ENCODE measurements at places on chromosomes 2 and 18.
A peak's percentile ranks its signal among the peaks of the same experiment; 100 is the strongest.

GRCh38 chr2:44016282-44016681 lies 20.5 kb upstream of the LRPPRC start:
- no peak for DNase-seq

DNA sequence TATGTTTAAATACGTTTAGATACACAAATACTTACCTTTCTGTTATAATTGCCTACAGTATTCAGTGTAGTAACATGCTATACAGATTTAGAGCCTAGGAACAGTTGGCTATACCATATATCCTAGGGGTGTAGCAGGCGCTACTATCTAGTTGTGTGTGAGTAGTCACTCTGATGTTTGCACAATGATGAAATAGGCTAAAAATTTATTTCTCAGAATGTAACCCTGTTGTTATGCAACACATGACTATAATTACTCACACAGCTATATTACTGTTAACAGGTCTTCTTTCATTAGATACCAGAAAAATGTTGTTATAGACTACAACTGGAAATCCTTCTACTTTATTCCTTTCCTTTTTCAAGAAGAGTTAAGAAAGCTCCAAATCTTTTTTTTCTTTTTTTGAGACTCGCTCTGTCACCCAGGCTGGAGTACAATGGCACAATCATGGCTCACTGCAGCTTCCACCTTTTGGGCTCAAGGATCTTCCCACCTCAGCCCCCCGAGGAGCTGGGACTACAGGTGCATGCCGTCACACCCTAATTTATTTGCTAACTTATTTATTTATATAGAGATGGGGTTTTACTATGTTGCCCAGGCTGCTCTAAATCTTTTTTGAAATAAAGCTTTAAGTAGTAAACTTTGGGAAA lies 48.5 kb downstream of the C2orf74 start:
- DNase-seq: no peak

DNA sequence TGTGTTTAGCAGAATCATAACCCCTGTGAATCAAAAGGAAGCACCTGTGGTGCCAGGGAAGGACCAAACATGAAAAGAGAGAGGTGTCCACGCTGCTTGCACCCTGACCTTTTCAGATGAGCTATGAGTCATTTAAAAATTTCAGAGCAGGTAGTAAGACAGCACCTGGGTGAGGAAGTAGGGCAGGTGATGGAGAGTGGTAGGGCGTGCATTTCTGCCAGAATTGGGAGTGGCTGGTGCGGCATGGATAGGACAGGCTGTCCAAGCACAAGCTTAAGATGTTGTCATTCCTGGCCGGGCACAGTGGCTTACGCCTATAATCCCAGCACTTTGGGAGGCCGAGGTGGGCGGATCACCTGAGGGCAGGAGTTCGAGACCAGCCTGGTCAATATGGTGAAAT lies 36.8 kb downstream of the NPAS2 start:
- DNase-seq: no peak

- DNase-seq: peak; percentile 52
Measured at GRCh38 chr18:65725251-65726050, 25.4 kb upstream of the CDH7 start.

DNA sequence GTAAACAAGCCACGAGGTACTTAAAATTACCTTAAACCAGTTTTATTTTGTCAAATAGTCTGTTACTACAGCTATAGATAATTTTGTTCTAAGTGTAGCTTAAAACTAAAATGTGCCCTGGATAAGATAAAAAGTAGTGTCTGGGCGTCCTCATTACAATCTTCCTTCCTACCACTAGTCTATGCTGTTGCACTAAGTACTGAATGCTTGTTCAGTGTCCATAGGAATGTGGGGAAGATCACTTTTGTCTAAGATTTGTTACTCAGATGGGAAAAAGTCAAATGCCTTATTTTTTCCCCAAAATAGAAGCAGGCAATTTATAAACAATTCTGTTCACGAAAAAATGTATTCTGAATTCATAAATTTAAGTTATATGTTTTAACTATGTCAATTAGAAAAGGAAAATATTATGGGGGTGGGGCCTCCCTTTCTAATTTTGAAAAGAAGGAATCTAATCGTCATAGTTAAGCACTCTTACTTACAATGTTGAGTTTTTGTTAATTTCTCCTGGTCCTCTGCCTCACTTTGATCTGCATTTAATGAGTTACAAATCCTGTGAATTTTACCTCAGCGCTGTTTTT lies 140.4 kb upstream of the VRK2 start:
- no peak for DNase-seq

DNA sequence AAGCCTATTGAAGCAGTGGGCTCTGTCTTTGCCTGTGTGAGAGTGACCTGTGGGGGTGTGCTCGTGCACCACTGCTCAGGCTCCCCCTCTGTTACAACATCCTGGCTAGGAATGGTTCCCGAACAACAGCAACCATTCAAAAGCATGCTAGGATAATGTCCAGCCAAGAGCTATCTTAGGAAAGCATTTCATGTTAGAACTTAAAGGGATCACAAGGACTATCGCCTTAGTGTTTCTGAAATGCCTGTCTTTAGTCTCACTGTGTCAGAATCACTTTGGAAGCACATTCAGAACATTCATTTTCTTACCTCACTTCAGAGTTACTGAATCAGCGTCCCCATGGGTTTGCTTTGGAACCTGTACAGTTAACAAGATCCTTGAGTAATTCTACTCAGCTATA lies 134.9 kb upstream of the DSEL start:
- DNase-seq: no peak

DNA sequence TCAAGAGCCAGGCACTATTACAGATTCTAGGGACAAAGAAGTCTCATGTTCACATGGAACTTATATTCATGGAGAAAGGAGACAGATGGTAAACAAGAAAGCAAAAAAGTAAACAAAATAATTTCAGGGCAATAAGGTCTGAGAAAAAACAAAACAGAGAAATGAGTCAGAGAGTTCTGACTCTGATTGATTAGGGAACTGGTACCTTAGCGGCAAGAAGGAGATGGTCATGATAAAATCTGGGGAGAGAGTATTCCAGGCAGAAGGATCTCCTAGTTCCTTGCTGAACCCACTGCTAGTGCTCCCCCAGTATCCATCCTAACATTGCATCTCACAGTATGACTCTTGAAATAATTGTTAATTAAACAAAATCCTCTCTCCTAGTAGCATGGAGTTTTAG lies 161.8 kb upstream of the KLF7 start:
- no peak for DNase-seq

DNA sequence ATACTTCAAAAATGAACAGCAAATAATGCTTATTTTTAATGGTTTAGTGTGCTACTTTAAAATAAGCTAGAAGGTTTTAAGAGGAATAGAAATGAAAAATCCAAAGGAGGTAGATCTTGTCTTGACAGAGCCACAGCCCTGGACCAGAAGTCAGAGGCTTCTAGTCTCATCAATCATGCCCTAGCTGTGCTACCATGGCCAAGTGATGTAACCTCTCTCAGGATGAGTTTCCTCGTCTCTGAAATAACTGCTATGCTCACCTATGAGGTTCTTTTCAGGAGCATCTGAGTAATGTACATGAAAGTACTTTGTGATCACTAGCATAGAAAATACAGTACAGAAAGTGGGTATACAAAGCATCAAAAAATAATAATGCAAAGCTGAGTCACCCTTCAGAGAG lies 248.4 kb downstream of the PID1 start:
- DNase-seq: no peak

- peak; percentile 44 for DNase-seq
Measured at GRCh38 chr2:130755256-130756052, at the start of gene AMER3. Gene AMER3, plus strand, starts transcription at chr2:130755540. Its CDS starts 6,533 bp downstream, at chr2:130762073.

DNA sequence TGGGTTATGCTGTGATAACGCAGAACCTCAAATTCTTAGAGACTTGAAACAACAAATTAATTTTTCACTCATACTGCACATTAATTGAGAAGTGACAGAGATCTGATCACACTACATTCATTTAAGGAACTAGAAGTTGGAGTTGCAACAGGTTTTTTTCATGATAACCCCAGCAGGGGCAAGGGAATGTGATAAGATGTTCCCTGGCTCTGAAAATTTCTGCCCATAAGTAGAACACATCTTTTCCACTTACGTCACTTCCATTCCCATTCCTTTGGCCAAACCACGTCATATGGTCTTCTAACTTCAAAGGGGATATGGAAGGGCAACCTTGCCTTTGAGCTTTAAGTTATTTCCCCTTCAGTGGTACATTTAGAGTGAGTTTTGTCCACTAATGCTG lies 29.7 kb upstream of the PSME4 start:
- no peak for DNase-seq

GRCh38 chr2:165147186-165148045 lies 56.4 kb downstream of the SCN3A start:
- DNase-seq: no peak

DNA sequence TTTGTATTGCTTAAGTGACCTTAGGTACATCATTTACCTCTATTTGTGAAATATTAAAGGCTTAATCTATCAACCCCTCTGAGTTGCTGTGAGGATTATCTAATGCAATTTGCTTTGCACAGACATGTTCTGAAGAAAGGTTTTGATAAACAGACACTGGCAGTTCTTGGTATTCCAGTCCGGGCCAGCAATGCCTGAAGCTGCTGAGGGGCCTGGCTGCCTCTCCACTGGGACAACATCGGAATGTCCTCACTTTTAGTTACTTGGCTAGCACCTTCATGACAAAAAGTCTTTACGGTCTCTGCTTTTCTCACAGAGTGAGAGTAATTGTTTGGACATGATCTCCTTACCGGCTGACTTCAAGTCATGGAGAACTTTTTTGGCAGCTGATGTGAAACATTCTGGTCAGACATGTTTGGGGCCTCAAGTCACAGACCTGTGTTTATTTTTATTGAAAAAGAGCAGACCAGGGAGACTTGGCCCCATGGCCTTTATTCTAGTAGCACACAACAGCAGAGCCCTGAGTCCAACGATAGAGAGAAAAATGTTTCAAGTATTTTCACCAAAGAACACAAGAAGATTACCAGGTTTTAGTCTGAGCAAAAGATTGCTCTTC lies 1112.3 kb upstream of the FANCL start:
- DNase-seq: no peak

DNA sequence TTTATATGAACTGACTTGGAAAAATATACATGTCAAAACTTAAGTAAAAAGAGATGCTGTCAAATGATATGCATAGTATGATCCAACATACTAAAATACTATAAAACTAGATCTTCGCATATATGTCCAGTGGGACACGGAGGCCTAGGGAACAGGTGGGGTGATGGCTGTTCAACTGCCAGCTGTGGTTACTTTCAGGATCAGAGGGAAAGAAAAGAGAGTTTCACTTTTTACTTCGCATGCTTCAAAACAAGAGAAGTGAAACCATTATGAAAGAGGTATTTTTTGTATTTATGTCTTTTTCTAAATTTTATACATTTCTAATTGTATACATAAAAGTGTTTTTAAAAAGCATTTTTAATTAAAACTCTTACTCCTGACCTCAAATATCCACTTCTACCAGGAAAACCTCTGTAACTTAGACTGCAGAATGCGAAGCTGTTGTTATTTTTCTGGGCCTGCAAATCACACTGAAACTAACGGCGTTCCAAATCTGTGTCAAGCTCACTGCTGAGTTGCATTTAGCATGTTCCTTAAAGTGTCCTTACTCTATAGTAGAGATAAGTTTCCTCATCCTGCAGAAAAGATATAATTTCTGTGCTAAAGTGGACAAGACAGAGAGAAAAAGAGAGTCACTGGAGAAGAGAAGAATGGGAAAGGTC lies 97.8 kb upstream of the SLC35G4 start:
- DNase-seq: no peak

DNA sequence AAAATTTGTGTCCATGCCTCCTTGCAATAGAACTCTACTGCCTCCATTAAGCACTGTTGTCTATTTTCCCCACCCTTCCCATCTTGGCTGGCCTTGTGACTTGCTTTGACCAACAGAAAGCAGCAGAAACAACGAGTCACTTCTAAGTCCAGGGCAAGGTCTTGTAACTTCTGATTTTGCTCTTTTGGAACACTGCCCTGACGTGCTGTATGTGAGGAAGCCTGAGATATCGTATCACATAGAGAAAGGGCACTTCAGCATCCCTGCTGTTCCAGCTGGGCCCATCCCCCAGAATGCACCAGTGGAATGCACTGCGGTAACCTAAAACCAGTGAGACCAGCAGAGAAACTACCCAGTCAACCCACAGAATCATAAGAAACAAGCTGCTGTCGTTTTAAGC lies 28.1 kb downstream of the NCKAP1 start:
- DNase-seq: no peak

DNA sequence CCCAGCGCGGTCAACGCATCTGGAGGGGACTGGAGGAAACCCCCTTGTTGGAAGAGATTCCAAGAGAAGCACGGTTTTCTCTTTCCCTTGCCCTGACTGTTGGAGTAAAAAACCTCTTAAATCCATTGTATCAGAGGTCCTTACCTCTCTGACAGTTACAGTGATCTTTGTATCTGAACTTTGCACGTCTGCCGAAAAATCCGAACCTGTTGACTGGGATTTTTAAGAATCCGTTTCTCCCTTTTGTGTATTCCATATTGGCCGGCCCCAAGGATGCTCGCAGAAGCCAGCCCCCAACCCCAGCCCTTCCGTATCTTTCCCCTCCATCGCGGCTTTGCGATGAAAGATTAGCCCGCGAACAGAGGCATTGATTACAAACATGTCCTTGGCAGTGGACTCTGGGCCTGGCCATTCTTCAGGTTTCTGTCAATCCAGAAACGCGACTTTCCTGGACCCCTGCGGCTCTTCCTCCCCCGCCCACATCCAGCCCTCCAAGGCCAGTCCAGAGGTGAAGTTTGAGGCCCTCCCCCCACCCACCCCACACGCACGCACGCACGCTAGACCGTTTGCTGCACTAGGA lies 4.6 kb upstream of the DLX1 start:
- DNase-seq: no peak

DNA sequence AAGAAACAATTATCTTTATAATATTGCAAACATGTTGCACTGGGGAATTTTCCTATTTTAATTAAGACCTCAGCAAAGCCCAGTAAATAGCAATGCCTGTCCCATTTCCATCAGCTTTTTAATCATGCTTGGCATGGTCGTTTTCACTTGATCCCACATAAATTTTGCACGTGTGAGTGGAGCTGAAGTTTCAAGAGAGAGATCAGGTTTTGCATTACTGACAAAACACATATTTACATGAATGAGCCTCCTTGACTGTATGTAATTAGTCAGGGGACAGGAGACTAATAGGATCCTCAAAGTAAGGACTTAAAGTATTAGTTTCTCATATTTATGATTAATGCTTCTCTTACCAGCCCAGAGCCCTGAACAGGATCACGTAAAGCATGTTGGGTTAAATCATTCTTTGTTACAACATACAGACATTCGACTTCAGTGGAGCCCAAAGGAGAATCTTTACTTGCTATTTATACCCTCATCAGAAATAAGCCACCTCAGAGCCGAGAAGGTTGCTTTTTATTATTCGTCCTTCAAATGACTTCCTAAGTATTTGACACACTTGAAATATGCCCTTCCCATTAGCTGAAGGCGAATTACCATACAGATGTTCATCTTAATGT lies 711.3 kb downstream of the GALR1 start:
- DNase-seq: no peak

Measured in NCI-H1930 (cell line).